Daoy (cell line): ENCODE measurements at places on chromosomes 16 and 17.

- DNase-seq, result no peak
Observed at GRCh38 chr17:75013092-75013559, 656 bp downstream of the MRPL58 start.

- no peak for DNase-seq
Observed at GRCh38 chr17:74332763-74333283, 6.8 kb downstream of the KIF19 start.

DNA sequence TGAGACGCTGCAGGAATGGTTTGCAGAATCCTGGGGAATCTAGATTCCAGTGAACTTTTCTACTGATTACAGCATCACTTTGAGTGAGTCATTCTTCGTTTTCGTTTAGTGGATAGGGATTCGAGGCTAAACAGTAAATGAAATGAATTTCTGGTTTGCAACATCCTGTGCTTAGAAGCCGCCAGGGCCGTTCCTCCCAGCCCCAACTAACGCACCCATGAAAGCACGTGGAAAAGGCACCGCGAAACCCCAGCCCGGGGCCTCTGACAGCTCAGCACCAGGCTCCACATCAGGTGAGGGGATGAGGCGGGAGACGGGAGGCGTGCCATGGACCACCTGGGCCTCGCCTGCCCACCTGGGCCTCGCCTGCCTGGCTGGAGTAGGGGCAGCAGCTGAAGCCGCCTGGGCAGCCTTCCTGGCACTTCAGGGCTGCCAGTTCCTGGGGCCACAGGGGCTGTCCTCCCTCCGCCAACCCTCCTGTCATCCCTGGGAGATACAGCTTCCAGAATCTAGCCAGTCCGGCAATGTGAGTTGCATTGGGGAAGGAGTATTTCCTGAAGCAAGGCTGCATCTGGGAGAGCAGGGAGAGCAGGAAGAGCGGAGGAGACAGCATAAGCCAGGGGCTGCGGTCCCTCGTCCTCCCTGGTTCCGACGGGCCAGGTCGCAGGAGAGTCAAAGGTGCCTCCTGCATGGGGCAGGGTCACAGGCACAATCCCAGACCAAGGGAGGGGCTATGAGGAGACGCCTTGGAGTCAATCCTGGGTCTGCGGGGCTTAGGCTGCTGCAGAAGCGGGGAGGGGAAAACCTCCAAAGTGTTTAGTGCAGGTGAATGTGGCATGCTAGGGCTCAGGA is 78.4 kb downstream of the RPH3AL start:
- DNase-seq, result no peak

- DNase-seq, result peak; percentile 74
Observed at GRCh38 chr17:37490022-37490587, 414 bp downstream of the DUSP14 start.

DNA sequence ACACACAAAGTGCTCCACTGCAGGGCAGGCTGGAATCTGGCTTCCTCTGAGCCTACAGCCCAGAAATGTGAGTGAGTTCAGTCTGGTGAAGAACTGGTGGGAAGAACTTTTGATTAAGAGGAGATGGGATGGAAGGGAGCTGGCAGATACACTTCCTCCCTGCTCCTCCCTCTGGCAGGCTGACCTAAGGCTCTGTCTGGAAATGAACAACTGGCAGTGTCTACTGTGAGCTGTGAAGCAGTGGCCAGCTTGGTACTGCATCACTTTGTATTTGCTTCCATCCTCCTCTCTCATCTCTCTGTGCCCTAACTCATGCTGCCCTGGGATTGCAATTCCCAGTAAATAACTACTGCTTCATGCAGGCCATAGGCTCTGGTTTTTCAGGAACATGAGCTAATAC is 45.6 kb downstream of the MAF start:
- DNase-seq, result no peak
